GM23248 (cell line): ENCODE measurements at places on chromosomes 16 and 17. TPM values are rescaled to one million over a fixed set of nuclear protein-coding genes. Genes with fewer than 3 reads are reported as not detected.

Gene SLC13A2
- total RNA-seq: not detected in 2 replicates

DNA sequence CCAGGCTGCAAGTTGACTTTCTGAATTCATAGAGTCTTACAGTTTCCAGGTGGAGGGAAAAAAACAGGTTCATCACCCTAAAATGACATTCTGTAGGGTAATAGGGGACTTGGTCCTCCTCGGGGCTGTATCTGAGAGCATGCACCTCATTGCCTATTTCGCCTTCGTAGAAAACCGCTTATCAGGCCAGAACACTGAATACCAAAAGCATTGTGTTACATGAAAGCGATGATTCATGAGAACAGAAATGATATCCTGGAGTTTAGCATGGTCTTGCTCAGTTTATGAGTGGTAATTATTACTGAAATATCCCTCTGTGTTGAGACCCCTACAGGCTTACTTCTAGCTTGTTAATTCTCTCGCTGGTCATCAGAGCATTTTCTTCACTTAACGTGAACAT lies 61.4 kb upstream of the ARHGAP44 start:
- DNase-seq: no peak

Gene CMTM3
- total RNA-seq: 21.9 and 32.6 TPM in 2 replicates

DNA sequence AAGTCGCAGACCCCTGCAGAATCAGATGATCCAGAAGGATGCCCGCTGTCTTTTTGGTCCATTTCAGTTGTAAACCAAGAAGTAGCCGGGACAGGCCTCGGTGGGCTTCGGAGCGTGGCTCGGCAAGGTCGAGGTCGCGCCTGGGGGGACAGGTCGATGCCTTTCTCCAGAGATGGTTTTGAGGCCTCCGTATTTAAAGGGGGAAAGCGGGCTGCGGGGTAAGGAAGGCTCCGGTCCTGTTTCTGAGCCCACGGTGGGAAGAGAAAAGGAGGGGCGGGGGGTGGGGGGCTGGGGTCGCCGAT lies 7.5 kb upstream of the GNG13 start:
- DNase-seq: no peak

Gene MYCBPAP
- 0.32 and 0.89 TPM in 2 replicates for total RNA-seq

Gene OR1A1
- not detected in 2 replicates for total RNA-seq

DNA sequence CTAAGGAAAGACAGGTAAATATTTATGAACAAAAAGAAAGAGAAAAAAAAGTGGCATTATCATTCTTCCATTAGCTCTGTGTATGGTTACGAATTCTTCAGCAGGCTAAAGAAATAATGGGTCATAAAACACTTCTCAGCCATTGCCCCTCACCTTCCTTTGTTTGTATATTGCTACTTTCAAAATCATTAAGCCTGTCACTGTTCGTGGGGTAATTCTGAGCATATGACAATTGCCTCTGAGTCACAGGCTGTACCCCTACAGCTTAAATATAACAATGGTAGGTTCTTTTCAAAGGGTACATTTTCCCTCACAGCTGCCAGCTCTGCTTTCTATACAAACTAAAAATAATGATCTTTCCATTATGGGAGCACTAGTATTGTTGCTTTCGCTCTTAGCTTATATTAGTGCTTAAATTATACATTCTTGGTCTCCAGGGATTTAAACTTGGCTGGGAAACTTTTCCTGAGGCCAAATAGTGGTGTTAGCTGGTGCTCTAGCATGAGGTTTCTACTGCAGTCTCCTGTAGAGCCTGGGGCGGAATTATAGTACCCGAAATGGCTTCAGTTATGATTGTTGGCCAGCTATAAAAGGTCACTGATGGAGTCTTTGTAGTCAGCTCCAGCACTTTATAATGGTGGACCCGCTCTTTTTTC lies 74.7 kb upstream of the CDH11 start:
- no peak for DNase-seq
